ENCODE measurements at places on chromosomes 2 and 18. TPM values are rescaled to one million over a fixed set of nuclear protein-coding genes. Genes with fewer than 3 reads are reported as not detected.

- H3K27me3 ChIP-seq: no peaks in the 10 kb centered on the region
- no peaks in the 10 kb centered on the region for H3K4me1 ChIP-seq
- DNase-seq: no peak
- no peak overlapping the region for H3K4me3 ChIP-seq
Observed at GRCh38 chr18:32520771-32521170, 50.1 kb upstream of the GAREM1 start.

GRCh38 chr2:74361327-74361726 is 18.1 kb upstream of the SLC4A5 start:
- no peaks in the 10 kb centered on the region for H3K27me3 ChIP-seq
- H3K27ac ChIP-seq: no peak overlapping the region
- DNase-seq: no peak
- no peaks in the 10 kb centered on the region for H3K4me1 ChIP-seq
- no peak overlapping the region for H3K4me3 ChIP-seq

- H3K4me1 ChIP-seq: no peaks in the 10 kb centered on the region
- no peak overlapping the region for H3K4me3 ChIP-seq
- H3K27ac ChIP-seq: no peak overlapping the region
- no peaks in the 10 kb centered on the region for H3K27me3 ChIP-seq
- no peaks in the 10 kb centered on the region for H3K36me3 ChIP-seq
Observed at GRCh38 chr18:57094175-57094574, 52.7 kb upstream of the BOD1L2 start.

- no peaks in the 10 kb centered on the region for H3K36me3 ChIP-seq
- no peak overlapping the region for H3K27ac ChIP-seq
- DNase-seq: peak; percentile 53
- H3K4me1 ChIP-seq: no peaks in the 10 kb centered on the region
Observed at GRCh38 chr2:14941151-14941631, 308.7 kb downstream of the LRATD1 start.

DNA sequence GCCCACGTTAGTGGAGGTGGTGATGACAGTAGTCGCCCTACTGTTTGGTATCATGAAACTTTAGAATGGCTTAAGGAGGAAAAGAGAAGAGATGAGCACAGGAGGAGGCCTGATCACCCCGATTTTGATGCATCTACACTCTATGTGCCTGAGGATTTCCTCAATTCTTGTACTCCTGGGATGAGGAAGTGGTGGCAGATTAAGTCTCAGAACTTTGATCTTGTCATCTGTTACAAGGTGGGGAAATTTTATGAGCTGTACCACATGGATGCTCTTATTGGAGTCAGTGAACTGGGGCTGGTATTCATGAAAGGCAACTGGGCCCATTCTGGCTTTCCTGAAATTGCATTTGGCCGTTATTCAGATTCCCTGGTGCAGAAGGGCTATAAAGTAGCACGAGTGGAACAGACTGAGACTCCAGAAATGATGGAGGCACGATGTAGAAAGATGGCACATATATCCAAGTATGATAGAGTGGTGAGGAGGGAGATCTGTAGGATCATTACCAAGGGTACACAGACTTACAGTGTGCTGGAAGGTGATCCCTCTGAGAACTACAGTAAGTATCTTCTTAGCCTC is 16.2 kb downstream of the MSH6 start:
- no peak overlapping the region for H3K27ac ChIP-seq

GRCh38 chr18:54279477-54280219 is 10.3 kb downstream of the POLI start:
- no peaks in the 10 kb centered on the region for H3K4me1 ChIP-seq
- H3K27ac ChIP-seq: no peak overlapping the region
- peaks cover 3% of the 10 kb centered on the region for H3K36me3 ChIP-seq
- no peak overlapping the region for H3K4me3 ChIP-seq
- no peaks in the 10 kb centered on the region for H3K27me3 ChIP-seq
- no peak for DNase-seq

DNA sequence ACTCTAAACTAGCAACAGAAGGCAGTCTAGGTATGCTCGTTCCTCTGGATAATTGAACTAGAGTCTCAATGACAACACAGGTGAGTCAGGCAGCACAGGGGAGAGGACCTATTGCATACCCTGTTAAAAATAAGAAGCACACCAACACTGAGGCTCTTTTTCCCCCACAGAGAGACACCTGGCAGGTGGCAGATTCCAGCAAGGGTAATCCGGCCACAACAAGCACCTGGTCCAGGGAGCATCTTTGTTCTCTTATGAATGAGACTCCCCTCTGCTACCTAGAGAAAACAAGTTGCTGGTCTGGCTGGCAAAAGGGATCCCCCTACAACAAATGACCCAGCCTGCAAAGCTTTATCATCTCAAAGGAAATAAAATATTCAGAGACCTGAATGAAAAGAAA is 508.9 kb upstream of the POU3F3 start:
- no peaks in the 10 kb centered on the region for H3K36me3 ChIP-seq
- no peak for DNase-seq
- no peaks in the 10 kb centered on the region for H3K27me3 ChIP-seq
- no peak overlapping the region for H3K27ac ChIP-seq

DNA sequence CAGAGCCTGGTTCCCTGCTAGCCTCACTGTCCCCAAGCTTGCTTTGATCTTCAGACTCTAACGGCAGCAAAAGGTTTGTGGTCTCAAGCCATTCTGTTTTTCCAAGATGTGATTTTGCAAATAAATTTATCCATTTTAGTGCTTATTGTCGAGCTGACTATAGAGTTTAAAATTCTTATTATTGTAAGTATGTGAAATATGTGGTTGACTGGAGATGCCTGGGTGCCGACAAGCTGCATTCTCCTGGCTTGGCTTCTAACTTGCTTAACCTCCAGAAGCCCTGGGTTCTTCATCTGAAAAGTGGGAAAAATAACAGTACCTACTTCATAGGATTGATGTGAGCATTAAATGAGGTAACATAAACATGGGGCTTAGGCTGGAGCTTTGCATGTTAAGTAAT is 9.9 kb upstream of the EDAR start:
- no peak overlapping the region for H3K4me3 ChIP-seq
- no peak overlapping the region for H3K27ac ChIP-seq
- DNase-seq: peak; percentile 42
- H3K36me3 ChIP-seq: no peaks in the 10 kb centered on the region

- no peak for DNase-seq
- peaks cover 7% of the 10 kb centered on the region for H3K4me1 ChIP-seq
Observed at GRCh38 chr2:217436386-217436785, 566.4 kb downstream of the TNS1 start.

- H3K36me3 ChIP-seq: peaks cover 6% of the 10 kb centered on the region
- H3K4me1 ChIP-seq: peaks cover 19% of the 10 kb centered on the region
- H3K4me3 ChIP-seq: peak overlapping the region; percentile 32
- peak overlapping the region; percentile 84 for H3K27ac ChIP-seq
- DNase-seq: peak; percentile 58
Observed at GRCh38 chr2:65231892-65232477, 4.4 kb downstream of the ACTR2 start.

DNA sequence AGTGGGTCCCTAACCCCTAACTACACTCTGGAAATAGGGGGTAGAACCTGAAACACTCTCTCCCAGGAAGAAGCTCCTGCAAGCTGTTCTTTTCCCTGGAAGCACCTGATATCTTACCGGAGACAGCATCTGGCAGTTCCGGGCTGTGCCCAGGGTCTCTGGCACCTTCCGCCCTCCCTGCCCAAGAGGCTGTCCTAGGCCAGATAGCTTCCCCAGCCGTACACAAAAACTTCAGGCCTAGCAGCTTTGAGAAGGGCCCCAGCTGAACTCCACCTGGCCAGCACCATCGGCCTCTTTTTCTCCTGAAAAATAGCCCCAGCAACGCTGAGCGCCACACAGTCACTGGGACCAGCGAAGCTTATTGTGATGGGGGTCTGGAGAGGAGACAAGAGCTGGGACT is 9.7 kb downstream of the OSR1 start:
- no peak for DNase-seq
- no peaks in the 10 kb centered on the region for H3K36me3 ChIP-seq
- H3K27me3 ChIP-seq: peaks cover 26% of the 10 kb centered on the region
- no peak overlapping the region for H3K27ac ChIP-seq
- peak overlapping the region; percentile 89 for H3K4me3 ChIP-seq
- H3K4me1 ChIP-seq: peaks cover 13% of the 10 kb centered on the region

GRCh38 chr2:127427376-127428056 is 9.3 kb downstream of the PROC start:
- H3K36me3 ChIP-seq: no peaks in the 10 kb centered on the region
- no peak overlapping the region for H3K27ac ChIP-seq
- peaks cover 6% of the 10 kb centered on the region for H3K27me3 ChIP-seq
- no peak overlapping the region for H3K4me3 ChIP-seq

- H3K27ac ChIP-seq: no peak overlapping the region
- DNase-seq: no peak
- H3K27me3 ChIP-seq: no peaks in the 10 kb centered on the region
- no peak overlapping the region for H3K4me3 ChIP-seq
- H3K36me3 ChIP-seq: peaks cover 11% of the 10 kb centered on the region
- peaks cover 6% of the 10 kb centered on the region for H3K4me1 ChIP-seq
Observed at GRCh38 chr2:231258701-231259100, 60.3 kb downstream of the ARMC9 start.

DNA sequence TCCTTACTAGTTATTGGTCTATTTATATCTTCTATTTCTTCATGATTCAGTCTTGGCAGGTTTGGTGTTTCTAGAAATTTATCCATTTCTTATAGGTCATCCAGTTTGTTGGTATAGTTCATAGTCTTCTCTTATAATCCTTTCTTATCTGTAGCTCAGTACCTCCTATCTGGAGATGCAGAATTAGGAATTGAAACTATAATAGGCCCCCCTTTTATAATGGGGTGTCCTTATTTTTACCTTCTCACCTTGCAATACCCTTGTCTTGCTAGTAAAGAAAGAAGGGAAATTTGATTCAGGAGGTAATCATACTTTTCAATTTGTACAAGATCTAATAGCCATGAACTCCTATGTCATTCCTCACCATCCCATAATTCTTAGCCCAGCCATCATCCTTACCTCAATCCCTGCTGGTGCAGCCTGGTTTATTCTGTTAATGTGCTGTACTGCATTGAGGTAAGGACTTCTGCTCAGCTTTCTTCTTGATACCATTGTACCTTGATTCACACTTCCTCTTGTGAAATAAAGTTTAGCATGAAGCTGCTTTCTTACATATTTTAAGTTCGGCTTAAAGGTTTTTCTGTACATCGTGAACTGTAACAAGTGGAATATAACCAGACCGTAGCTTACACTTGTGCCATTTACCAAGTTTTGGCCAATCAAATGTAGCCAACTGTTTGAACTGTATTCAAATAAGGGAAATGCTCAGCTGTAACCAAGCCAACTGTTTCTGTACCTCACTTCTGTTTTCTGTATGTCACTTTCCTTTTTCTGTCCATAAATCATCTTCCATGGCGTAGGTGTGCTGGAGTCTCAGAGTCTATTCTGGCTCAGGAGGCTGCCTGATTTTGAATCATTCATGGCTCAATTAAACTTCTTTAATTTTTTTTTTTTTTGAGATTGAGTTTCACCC is 40.1 kb upstream of the PTH2R start:
- H3K4me1 ChIP-seq: peaks cover 10% of the 10 kb centered on the region
- no peak overlapping the region for H3K4me3 ChIP-seq
- no peak for DNase-seq
- H3K27ac ChIP-seq: no peak overlapping the region

DNA sequence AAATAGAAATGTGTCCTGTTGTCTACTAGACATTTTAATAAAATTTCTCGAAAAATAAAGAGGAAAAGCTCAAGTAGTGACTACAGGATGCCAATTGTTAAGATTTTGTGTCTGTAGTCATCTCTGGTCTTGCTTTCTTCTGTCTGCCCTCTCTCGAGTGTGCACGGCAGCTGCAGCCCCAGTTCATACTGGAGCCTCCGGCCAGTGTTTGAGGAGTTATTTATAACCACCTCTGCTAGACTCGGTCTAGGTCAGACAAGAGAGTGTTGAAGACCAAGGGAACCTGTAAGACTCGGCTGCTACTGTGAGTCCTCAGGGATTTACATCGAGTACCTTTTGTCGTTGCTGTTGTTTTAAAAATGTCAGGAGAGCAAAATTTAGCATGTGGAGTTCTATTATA is 810.1 kb upstream of the POU3F3 start:
- DNase-seq: no peak
- H3K36me3 ChIP-seq: no peaks in the 10 kb centered on the region
- no peaks in the 10 kb centered on the region for H3K4me1 ChIP-seq
- H3K27me3 ChIP-seq: no peaks in the 10 kb centered on the region
- no peak overlapping the region for H3K27ac ChIP-seq
- no peak overlapping the region for H3K4me3 ChIP-seq

GRCh38 chr2:17163638-17164037 is 354.6 kb downstream of the RAD51AP2 start:
- H3K4me3 ChIP-seq: no peak overlapping the region
- H3K27me3 ChIP-seq: no peaks in the 10 kb centered on the region
- peaks cover 6% of the 10 kb centered on the region for H3K4me1 ChIP-seq
- no peaks in the 10 kb centered on the region for H3K36me3 ChIP-seq

DNA sequence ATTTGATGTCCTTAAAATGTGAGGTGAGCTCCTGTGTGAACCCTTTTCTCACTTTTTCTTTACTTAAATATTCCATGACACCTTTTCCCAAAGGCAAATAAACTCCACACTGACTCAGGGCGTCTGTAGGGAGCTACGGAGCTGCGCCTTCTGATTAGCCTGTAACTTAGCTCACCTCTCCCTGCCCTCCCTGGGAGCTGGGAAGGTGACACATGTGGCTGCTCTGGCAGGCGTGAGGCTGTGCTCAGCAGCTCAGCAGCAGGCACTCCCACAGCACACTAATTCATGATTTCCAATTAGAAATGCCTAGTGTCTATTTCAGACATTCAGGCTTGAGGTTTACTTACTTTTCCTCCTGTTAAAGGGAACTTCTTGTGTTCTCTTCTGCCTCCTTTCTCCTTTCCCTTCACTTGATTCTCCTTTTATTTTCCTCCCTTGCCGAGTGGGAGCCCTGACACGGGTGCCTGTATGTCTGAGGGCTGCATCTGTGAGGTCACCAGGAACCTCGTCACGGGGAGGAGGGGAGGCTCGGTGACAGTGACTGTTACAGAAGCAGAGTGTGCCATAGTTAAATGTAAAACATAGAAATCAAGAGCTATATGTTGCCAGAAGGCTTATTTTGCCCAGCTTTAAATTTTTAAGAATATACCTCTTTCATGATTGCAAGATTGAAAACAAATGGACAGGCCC is 437.1 kb downstream of the DCDC2C start:
- no peaks in the 10 kb centered on the region for H3K27me3 ChIP-seq
- no peak overlapping the region for H3K4me3 ChIP-seq
- H3K27ac ChIP-seq: no peak overlapping the region
- no peaks in the 10 kb centered on the region for H3K36me3 ChIP-seq
- H3K4me1 ChIP-seq: no peaks in the 10 kb centered on the region

DNA sequence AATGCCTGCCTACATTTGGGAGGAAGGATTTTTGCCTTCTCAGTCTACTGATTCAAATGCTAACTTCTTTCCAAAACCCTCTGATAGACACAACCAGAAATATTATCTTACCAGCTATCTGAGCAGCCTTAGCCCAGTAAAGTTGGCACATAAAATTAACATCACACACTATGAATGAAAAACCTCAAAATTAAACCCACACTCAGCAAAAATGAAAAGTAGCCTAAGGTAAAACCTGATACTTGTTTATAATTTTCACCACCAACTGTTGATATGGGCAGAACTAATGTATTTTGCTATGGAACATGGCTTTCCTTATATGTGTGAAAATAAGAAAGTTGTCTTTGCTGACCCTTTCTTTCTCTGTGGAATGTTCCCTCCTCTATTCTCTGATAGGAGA is 226.0 kb downstream of the DPP10 start:
- H3K27me3 ChIP-seq: no peaks in the 10 kb centered on the region
- no peaks in the 10 kb centered on the region for H3K4me1 ChIP-seq
- H3K4me3 ChIP-seq: no peak overlapping the region
- no peak overlapping the region for H3K27ac ChIP-seq
- DNase-seq: no peak

Gene FAM237A
- not detected for total RNA-seq

Gene C1GALT1C1L
- not detected for total RNA-seq

Gene DNAH6
- 0.20 TPM for total RNA-seq

Gene SFTPB
- not detected for total RNA-seq

Gene ACOXL
- total RNA-seq: 0.12 TPM

Gene COL4A4
- total RNA-seq: 0.62 TPM

Measured in astrocyte (in vitro differentiated cells and primary cell).